ENCODE measurements at places on chromosomes 11 and 22.
A peak's percentile ranks its signal among the peaks of the same experiment; 100 is the strongest.

GRCh38 chr22:40635940-40636379 lies 559 bp downstream of the MRTFA start:
- peak; percentile 37 for DNase-seq

DNA sequence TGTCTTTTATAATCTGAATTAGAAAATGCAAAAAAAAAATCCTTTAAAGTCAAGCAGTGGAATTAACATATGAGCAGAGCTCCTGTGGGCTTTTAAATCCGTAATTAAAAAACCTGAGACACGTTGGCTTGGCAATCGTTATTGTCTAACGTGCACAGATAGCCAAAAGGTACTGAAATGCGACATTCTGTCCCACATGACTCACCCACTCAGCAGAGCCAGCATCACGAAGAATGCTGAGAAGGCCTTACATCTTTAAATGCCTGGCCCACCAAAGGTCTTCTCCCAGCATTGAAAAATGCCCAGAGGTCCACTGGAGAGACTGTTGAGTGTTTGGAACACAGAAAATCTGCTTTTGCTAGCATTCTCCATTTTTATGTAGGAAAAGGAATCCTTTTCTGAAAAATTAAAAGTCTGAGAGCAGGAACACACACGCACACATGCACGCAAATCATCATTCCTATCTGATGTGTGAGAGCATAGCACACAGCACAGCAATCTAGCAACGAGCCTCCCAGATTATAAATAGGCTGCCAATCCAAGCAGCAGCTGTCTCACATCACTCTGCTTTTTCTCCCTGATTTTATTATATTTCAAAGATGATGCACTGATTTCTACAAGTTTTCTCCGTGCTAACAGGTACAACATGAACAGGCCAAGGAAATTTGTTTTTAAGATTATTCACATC lies 94.5 kb downstream of the PHF21A start:
- DNase-seq: no peak

GRCh38 chr22:44033694-44034093 lies 9.6 kb downstream of the PARVB start:
- no peak for DNase-seq

DNA sequence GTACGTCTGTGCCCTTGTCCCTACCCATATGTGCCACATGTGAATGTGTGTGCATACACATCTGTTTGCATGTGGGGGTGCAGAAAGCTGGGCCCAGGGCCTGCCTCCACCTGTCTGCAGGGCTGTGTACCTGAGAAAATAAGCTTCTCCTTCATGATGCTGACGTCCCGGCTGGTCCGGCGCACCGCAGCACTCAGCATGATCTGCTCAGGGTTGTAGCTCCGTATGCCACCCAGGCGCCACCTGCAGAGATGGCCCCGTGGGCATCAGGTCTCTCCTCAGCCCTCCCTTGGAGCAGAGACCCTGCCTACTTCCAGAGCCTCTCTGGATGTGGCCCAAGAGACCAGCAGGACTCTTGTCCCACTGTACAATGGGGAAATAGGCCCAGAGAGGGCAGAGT lies 3.8 kb upstream of the KLHL35 start:
- DNase-seq: no peak

DNA sequence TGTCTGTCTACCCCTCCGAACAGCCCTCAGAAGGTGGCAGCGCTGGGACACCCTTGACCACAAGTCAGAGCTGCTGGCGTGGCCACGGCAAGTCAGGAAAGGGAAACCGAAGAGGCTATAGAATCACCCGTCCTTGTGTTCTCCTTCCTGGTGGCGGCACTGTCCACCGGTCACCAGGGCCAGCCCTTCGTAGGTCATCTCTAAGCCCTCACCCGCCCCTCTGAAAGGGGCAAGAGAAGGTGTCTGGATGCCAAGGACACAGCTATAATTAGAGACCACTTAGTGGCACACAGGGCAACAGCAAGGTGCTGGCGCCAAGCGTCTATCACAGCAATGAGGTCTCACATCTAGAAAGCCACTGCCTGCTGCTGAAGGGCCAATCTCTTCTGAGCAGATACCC lies 320.9 kb downstream of the SHANK2 start:
- DNase-seq: no peak

GRCh38 chr11:19453651-19454257 lies 213.0 kb upstream of the E2F8 start:
- DNase-seq: no peak

- DNase-seq: no peak
Observed at GRCh38 chr11:97118614-97119200, 728.9 kb downstream of the JRKL start.

DNA sequence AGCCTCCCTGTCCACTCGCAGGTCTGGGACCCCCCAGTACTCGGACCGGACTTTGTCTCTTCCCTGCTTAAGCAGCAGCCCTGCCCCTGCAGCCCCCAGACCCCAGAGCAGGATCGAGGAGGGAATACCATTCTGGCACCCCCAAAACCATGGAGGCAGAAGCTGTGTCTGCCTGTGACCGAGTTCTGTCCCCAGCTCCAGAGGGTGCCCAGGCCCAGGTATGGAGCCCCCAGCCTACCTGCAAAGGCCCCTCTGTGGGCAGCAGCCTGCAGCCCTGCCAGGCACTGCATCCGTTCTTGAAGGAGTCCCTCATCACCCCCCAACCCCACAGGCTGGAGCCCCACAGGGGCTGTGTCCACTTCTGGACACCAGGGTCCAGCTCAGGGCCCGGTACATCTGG lies 163.8 kb downstream of the BRD1 start:
- no peak for DNase-seq

DNA sequence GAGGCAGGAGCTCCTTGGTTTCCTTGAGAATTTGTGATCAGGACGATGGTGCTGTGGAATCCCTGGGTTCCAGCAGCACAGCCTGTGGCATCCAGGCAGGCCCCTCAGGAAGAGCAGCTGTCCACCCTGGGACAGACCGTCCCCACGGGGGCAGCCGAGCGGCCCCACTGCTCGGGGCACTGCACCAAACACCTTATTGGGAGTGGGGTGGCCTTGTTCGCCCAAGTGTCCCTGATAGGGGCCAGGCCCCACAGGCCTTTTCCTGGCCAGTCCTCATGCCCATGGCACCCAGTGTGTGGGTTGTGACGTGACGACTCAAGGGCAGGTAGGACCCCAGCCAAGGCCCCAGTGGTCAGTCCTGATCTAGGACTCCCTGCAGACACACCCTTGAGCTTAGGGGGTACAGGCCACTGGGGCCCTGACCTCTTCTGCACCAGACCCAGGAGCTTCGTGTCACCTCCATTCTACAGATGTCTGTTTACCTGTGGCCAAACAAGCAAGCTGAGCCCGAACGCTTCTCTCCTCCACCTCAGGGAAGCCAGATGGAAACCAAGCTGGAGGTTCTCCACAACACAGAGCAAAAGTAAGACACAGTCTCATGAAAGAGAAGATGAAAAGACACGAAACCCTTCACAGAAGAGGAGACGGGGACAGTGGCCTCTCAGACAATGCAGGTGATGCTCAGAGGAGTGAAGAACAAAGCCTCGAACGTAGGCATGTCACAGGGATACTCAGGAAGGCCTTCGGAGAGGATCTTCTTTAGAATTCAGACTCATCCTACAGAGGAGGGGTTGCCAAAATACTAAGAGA lies 1.6 kb upstream of the BRD1 start:
- DNase-seq: no peak

DNA sequence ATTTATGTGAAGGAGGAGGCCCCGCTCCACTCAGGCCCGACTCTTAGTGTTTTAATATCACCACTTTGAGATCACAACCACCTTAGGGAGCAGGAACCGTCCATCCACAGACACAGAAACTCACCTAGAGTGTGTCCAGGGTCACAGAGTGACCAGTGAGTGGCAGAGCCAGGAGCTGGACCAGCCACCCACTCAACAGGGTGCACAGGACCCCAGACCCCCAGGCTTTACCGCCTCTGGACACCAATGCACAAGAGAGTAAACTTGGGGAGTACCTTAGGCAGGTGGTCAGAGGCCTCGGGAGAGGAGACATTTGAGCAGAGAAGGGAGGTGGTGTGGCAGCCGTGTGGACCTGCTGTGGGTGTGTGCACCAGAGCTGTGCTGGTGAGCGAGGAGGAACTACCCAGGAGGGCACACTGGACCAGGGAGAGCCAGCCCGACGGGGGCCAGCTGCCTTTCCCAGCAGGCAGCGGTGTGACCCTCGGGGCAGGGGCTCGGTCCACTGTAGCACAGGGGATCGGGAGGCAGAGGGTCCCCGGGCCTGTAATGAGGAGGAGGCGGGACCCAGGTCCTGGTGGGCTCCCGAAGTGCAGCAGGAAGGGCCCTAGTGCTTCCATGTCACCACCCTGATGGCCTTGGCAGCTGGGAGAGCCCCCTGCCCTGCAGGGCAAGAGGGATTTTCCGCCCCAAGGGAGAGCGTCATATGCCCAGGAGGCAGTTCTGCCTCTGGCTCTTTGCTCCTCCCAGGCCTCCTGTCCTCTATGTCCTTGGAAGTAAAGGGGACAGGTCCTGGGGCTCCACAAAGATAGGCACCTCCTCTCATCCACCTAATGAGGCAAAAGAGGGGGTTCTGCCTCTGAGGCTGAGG lies 7.5 kb upstream of the NLRP6 start:
- DNase-seq: no peak

DNA sequence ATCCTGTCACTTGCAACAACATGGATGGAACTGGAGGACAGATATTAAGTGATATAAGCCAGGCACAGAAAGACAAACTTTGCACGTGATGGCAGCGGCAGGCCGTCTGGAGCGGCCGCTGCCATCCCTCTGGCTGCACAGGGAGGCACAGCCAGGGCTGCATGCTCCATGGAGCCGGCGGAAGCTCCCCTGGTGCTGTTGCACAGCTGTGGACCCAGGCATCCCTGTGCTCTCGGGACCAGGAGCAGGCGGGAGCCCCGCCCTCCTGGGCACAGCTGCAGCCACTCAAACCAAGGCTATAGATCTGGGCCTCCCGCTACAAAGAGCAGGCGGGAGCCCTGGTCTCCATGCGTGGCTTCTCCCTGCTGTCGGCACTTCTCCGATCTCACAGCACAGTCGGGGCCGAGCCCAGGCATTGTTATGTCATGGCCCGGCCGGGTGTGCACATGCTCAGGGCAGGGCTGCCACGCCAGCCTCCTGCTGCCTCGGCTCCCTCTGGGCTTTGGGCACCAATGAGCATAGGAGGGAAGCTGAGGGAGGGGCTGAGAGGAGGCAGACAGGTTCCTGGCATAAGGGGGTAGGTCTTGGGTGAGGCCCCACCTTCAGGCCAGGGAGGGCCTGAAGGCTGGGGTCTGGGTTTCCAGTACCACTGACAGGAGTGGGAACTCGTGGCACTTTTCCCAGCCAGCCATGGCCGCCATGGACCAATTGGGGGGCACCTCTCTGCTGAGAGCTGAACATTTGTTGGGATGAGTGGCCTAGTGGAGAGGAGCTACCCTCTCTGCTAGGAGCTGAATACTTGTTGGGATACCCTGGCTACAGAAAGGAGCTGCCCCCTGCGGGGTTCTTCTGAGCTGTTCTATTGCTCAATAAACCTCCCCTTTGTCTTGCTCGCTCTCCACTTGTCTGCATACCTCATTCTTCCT lies 16.7 kb downstream of the RRP8 start:
- no peak for DNase-seq

GRCh38 chr11:94776351-94777321 lies 8.5 kb downstream of the AMOTL1 start:
- no peak for DNase-seq

DNA sequence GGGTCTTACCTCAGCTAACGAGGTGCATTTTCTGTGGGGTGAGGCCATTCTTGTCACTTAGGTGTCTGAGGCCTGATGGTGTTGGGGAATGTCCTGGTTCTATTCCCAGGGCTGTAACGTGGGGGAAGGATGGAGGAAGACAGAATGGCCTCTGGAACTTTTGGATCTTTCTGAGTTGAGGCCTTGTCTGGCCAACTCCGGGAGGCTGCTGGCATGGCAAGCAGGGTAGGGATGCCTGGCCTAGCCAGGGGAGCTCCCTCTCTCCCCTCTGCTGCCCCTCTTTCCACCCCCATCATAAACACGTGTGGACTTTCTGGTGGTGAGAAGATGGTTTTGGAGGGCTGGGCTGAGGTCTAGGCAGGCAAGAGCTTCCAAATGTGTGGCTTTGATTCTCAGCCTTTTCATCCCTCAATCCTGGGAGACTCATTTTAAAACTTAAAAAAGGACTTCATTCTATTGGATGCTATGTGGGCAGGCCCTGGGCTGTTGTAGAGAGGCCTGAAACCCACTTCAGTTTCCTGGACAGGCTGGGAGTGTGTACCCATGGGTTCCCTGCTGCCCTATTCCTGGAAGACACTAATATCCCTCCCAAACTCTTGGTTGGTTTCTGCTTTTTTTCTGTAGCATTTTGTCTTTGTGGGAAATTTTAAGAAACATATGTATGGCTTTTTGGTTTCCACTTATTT lies 30.9 kb downstream of the ZBTB16 start:
- no peak for DNase-seq

DNA sequence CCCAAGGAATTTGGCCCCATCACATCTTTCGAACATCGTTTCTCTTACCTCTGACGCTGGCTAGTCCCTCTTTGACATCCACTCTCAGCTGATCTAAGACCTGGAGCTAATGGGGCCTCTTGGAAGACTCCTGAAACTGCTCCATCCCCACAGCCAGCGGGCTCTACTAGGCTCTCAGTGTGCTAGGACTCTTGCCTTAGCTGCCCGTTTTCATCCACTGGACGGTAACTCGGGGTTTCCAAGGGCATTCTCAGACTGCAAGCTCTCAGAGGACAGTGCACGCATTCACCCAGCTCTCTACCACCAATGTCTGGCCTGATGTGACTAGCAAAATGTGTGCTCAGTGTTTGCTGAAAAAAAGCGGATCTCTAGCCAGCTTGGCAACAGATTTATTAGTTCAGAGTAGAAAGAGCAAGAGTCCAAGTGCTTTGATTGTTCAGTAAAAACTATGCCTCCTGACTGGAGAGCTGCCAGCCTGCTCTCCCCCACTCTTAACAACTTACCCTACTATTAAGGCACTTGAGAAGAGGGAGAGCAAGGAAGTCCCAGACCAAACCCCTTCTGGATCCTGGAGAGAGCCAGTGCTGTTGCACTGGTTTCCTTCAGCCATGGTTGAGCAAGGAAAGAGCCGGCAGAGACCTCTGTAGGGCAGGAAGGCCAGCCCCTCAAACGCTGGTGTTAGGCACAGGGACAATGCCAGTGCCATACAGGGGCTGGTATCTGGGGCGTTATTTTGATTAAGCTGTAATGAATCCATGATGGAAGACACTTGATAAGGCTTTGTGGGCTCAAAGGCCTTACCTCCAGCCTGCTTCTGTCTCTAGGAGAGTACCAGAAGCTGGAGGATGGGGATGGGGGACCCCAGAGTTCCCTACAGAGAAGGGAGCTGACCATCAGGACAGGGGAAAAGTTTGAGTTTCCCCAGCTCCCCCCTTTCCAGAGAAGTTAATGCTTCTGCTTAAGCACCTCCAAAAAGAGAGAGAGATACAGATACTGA lies 9.2 kb downstream of the RELA start:
- DNase-seq: no peak

DNA sequence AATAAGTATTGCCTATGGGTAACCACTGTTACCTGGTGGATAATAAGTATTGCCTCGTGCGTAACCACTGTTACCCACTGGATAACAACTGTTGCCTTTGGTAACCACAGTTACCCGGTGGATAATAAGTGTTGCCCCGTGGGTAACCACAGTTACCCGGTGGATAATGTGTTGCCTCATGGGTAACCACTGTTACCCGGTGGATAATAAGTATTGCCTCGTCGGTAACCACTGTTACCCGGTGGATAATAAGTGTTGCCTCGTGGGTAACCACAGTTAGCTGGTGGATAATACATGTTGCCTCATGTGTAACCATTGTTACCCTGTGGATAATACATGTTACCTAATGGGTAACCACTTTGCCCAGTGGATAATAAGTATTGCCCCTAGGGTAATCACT lies 9.8 kb upstream of the NXPE4 start:
- DNase-seq: no peak
